ENCODE measurements at places on chromosomes 6 and 20. TPM values are rescaled to one million over a fixed set of nuclear protein-coding genes. Genes with fewer than 3 reads are reported as not detected.

DNA sequence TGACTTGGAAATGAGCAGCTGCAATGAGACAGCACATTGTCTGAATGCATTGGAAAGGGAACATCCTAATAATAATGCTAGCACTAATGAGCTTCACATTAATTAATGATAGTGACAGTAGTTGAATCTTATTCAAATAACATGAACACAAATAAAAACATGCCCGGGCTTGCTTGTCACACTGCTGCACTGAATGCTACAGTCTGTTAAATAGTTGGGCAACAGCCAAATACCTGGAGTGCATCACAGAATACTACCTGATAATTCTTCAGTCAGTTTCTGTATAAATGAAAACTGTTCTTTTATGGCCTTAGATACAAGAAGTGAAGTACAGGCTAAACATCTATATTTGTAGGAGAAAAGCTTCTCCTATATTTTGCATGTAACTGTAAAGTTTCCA is 458.7 kb downstream of the RNF144B start:
- DNase-seq: no peak

MAP7 gene
- 2.7 TPM for total RNA-seq

GTSF1L gene
- 0.39 TPM for total RNA-seq

DNA sequence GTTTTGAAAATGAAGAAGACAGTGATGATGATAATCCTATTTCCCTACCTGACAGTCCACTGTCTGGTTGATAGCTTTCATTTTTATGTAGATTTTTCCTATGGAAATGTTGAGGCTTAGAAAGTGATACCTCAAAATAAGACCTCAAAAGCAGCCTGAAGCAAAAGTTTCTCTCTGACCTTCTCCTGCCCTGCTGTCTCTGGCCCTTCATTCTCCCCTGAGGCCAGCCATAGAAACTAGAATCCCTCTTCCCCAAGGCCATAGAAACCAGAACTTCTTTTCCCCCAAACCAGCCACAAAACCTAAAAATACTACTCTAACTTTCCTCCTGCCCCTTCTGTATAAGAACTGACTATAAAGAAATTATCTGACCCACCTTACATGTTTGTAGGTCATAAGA is 52.6 kb upstream of the GCM1 start:
- no peak for DNase-seq

All from activated naive CD4-positive, alpha-beta T cell treated with anti-CD3 and anti-CD28 coated beads, Interleukin-2, amount 50 U/mL, for 72 hours (primary cell).